Forelimb muscle (tissue), 1 donor: ENCODE measurements at places on chromosomes 12 and 14. TPM values are rescaled to one million over a fixed set of nuclear protein-coding genes. Genes with fewer than 3 reads are reported as not detected.

The LBHD2 gene
- not detected for polyA plus RNA-seq

The IL22 gene
- polyA plus RNA-seq, result not detected

- no peak for DNase-seq
Measured at GRCh38 chr12:75525263-75525662, 13.9 kb upstream of the KRR1 start.

DNA sequence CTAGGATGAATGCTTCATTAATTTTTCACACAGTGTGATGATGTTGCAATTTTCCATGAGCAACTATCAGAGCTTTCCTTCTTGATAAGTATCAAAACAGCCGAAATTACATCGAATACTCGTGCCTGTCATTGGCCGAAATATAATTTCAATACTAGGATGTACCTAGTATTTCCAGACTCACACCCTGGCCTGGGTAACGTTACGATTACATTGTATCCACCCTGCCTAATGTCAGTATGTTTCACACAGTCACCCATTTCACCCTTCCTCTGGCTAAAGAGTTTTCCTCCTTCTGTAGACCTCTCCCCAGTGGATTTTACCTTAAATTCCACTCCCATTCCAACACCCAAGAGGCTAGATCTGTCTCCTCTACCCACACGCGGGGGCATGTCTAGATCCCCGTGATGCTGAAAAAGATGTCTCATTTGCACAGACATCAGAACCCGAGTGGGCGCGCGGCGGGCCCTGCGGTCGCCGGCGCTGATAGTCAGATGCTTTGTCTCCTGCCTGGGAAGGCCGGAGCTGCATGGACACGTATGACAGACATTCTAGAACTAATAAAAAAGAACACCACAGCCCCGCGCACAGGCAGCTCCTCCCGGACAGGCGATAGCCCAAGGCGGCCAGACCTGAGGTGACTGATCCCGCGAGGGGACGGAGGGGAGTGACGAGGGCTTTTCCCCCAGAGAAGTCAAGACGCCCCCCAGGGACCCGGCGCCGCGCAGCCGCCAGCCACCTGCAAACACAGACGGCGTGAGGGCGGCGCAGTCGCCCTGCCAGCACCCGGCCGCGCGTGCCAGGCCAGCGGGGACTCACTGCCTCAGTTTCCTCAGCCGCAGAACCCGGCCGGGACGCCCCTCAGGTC, 723 bp downstream of the KIF21A start:
- no peak for DNase-seq

The NDUFB1 gene
- 93.2 TPM for polyA plus RNA-seq

DNA sequence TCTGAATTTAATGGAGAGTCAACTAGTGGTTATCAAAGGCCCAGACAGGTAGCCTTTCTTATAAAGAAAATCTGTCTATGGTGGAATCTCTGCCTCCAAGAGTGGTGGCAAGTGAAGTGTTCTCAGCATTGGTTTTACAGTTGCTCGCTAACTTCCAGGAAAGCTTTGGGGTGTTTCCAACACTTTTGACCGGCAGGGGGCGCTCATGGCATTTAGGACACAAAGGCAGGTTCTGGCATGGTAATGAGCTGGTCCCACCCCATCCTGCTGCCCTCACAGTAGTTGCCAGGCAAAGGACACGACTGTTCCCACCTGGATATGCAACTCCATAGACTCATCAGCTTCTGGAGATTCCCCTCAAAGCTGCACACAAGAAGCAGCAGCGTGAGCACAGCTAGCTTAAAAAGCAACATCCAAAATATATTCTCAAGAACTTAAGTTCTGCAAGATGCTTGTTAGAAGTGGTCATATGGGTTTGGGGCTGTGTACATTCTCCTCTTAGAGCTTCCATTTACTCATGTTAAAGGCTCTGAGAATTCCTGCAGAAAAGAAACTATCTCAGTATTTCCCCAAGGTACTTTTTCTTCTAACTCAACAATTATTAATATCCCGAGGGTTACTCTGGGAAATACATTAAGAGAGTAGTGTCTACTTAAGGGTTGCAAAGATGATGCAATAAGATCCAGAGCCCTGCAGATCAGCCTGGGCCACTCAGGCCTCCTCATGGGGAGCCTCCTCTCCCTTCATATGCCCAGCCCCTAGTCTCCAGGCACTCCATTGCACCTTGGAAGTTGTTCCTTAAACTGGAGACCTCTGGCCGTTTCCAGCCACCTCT, 14.8 kb downstream of the PROX2 start:
- DNase-seq, result no peak

GRCh38 chr14:105879867-105880561, 353.6 kb downstream of the TMEM121 start:
- no peak for DNase-seq

DNA sequence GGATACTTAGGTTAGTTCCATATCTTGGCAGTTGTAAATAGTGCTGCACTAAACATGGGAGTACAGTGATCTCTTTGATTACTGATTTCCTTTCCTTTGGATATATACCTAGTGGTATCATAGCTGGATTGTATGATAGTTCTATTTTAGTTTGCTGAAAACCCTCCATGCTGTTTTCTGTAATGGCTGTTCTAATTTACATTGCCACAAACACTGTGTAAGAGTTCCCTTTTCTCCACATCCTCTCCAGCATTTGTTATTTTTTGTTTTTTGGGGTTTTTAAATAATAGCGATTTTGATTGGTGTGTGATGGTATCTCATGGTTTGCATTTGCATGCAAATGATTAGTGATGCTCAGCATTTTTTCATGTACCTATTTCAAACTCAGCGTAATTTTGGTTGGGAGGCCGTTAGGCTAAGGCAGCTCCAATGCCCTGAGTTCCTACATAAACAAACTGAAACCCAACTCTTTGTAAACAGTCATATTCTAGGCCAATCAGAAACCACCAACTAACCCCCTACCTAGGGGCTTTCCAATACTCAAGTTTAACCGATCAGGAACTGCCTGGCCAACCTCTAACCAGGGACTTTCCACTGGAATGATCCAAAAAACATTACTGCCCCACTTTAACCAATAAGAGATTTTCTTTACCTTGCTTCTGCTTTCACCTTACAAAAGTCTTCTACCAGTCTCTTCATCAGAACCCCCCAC, 171.6 kb downstream of the FBXL14 start:
- no peak for DNase-seq

The BEST3 gene
- polyA plus RNA-seq, result 55.5 TPM

DNA sequence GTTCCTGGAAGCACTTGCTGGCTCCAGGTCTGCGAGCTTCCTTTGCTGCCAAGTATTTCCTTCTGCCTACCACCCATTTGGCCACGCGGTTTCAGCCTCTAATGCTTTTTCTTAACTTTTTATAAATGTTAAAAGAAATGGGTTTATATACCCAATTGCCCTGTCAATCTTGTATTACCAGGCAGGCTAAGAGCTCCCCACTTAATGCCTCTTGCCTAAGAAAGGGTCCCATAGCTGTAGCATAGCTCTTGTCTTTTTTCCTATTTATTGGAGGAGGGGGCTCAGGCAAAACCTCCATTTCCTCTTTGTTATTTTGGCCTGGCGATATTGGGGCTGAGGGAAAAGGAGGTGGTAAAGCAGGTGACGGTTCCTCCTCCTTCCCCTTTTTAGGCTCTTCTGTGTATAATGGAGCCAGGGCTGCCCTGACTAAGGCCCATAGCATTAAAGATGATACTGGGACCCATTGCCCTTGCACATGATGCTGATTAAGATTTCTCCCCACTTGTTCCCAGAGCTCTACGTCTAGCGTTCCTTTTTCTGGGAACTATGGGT, 21.6 kb upstream of the BLTP3B start:
- no peak for DNase-seq

The GALNT9 gene
- polyA plus RNA-seq, result 1.7 TPM

- no peak for DNase-seq
Measured at GRCh38 chr12:65908147-65908546, 83.9 kb downstream of the HMGA2 start.

GRCh38 chr14:89325299-89325883, 91.6 kb downstream of the FOXN3 start:
- no peak for DNase-seq

DNA sequence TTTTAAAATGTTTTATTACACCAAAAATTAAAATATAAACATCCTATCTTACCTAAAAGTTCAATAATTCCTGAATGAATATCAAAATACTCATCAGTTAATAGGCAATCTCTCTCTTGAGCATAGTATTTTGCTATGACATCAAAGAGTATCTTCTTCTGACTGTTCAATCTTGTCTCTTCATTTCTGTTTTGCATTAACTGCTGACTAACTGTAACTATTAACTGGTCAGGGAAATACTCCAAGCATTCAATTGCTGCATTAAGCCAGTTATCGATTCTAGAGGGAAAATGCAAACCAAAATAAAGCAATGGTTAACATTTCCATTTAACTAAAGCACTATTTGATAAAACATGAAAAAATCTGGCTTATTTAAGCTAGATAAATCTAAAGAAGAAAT, 13.4 kb downstream of the DEPDC4 start:
- no peak for DNase-seq

- DNase-seq, result no peak
Measured at GRCh38 chr14:101535701-101536207, 25.5 kb upstream of the DIO3 start.

The TEAD4 gene
- polyA plus RNA-seq, result 99.9 TPM

DNA sequence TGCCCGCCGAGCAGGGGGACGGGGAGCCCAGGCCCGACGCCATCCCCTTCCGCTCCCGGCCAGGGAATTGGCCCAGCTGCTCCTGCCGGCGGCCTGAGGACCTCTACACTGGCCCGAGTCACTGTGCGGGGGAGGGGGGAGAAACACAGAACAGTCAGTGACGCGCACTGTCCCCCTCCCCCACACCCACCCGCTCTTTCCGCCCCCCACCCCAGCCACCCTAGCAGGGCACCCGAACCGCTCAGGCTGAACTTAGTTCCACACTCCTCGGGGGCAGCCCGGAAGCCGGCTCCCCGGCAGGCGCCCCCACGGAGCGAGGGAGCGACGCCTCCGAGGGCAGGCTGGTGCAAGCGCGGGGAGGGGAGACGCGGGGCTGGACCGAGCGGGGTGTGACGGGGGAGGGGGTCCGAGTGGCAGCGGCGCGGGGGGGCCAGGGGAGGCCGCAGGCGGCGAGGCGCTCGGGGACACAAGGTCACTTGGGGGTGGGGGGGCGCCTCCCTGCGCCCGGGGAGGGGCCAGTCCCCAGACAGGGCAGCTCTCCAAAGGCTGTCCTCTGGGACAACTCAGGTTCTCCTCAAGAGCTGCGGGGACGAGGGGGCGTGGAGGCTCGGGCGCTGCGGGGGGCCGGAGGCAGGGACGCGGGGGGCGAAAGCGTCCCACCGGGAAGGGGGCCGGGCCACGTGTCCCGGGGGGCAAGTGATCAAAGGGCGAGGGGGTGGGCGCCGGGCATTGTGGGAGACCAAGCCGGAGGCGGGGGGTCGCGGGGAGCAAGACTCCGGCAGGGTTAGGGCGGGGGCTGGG, 648 bp downstream of the CHD4 start:
- DNase-seq, result no peak

The VRTN gene
- polyA plus RNA-seq, result 0.05 TPM

DNA sequence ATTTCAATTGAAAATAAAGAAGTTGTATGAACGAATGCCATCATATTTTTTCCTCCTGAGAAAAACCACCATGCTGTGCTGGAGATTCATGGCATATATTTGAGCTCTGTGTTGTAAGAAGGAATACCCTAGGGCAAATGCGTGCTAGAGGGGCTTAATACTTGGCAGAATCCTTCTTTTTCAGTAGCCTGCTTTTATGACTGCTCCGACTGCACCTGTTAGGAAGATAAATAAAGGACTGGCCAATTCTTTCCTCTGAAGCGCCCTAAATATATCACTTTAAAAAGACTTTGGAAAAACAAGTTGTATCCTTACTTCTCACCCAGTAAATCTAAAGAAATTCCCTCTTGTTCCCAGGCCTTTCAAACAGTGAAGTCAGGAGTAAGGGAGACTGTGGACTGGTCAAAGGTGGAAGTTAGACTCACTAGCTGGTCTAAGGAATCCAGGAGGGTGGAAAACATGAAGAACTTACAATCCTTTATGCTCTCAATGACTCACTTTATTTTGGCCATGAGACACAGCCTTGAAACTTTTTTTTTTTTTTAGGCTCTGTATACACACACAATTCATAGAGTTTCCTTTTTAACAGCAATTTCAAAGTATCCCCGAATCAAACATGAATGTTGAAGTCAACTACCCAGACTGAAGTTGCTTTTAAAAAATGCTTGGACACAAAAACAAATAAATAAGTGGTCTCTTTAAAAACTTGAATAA, 5.2 kb downstream of the MYBPC1 start:
- no peak for DNase-seq

The RAD9B gene
- 4.4 TPM for polyA plus RNA-seq

DNA sequence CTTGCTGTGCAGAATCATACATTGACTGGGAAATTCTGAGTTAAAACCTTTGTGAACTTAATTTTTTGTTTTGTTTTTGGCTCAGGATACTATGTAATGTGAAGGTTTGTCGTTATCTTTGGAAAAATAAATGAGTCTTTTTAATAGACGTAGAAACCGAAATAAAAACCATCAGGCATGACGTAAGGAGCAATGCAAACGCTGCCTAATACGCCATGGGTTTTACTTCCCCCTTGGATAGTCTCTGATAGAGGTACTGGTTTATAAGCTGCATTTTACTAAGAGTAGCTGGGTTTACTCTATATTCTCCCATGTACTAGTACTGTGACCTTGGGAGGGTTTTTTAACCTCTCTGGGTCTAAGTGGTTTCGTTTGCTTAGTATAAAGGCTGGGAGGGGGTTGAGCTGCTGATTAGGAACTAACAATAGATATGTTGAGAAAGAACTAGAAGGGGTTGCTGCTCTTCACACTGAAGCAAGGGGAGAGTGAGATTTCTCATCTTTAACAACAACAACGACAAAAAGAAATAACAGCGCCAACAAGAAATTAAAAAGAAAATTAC, 66.8 kb upstream of the SLCO1C1 start:
- DNase-seq, result no peak

- no peak for DNase-seq
Measured at GRCh38 chr14:91482263-91483013, 27.7 kb downstream of the PPP4R3A start.

DNA sequence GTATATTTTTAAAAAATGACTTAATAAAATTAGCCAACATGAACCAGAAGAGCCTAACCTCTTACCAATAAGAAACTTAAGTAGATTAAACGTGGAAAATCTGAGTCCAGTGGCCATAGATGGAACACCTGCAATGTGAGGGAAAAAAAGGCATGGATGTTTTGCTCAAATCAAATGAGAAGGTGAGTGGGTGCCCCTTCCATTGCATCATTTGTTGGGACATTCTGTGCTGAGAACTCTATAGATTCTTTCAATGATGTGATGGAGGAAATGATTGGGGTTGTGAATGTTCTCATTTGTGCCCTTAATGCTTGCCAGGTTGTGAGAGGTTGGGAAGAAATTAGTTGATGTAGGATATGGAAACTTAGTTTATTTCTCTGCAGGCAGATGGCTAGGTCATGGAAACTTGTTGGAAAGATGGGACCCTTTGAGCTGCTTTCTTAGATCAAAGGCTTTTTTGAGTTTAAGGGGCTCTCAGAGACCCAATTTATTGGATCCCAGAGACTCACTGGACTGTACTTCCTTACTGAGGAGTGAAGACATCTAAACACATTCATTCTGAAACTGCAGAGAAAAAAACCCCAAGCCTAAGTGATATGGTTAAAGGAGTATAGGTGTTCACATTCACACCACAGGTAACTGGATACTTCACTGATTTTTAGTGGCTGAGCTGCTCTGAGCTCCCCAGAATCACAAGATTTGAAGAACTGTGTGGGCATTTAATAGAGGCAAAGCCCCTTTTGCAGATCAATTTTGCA, 95.9 kb downstream of the DACT1 start:
- no peak for DNase-seq

The ZBTB42 gene
- polyA plus RNA-seq, result 8.7 TPM

GRCh38 chr14:70653662-70654061, 11.9 kb downstream of the TTC9 start:
- no peak for DNase-seq

GRCh38 chr12:57127726-57128518, at the start of gene LRP1:
Gene LRP1, plus strand, starts transcription at chr12:57128483. Its CDS starts 482 bp downstream, at chr12:57128965.
- DNase-seq, result no peak

GRCh38 chr12:133073836-133074235, 6.9 kb upstream of the ZNF140 start:
- DNase-seq, result no peak
